ENCODE measurements at places on chromosomes 11 and 22. TPM values are rescaled to one million over a fixed set of nuclear protein-coding genes. Genes with fewer than 3 reads are reported as not detected.
A peak's percentile ranks its signal among the peaks of the same experiment; 100 is the strongest.

DNA sequence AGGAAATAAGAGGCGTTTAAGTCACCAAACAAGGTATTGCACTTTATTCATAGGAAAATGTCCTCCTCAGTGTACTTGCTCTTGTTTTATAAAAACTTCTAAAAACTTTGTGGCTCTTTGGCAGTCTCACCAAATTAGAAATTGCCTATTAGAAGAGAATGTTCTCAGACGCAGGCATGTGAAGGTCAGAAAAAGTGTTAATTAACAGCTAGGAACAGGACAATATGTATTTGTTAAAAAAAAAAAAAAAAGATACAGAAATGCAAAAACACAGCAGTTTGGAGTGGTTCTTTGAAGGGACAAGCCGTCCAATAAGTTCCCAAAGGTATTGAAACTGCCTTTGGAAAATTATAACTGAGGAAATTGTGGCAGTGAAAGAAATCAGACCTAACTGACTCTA, 67.9 kb downstream of the SLC25A17 start:
- DNase-seq, result no peak

- no peak for DNase-seq
Observed at GRCh38 chr22:26535603-26535908, 23.3 kb upstream of the TFIP11 start.

DNA sequence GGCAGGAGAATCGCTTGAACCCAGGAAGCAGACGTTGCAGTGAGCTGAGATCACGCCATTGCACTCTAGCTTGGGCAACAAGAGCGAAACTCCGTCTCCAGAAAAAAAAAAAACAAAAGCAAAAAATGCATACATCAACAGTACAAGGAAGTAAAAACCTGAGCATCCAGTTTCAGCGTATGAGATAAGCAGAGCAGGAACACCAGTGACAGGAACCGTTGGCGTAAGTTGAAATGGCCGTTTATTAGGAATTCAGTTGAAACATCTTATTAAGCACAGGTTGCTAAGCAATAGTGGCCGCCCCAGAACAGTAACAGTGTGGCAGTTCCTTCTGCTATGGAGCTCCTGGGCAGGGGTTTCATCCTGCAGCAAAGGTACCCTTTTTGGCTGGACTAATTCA, 4.0 kb upstream of the L3MBTL2 start:
- no peak for DNase-seq

GRCh38 chr11:119338965-119339588, 1.6 kb downstream of the C1QTNF5 start:
- DNase-seq, result no peak

- no peak for DNase-seq
Observed at GRCh38 chr11:99069856-99070444, 49.2 kb downstream of the CNTN5 start.

DNA sequence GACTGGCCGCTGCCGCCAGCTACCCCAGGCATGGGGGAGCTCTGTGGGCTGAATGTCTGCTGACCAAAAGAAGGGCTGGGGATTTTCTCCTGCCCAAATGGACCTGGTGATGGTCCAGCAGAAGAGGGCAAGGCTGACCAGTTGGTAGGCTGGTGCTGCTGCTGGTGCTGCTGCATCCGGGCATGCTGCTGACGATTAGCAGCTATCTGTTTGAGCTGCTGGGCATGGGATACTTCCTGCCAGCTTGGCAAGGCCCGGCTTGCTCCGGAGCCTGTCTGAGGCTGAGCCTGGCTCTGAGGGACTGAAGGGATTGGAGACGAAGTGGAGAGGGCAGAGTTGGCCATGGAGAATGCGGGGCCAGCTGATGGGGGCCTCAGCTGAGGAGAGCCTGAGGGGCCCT, 168.6 kb upstream of the MTMR2 start:
- DNase-seq, result no peak

DNA sequence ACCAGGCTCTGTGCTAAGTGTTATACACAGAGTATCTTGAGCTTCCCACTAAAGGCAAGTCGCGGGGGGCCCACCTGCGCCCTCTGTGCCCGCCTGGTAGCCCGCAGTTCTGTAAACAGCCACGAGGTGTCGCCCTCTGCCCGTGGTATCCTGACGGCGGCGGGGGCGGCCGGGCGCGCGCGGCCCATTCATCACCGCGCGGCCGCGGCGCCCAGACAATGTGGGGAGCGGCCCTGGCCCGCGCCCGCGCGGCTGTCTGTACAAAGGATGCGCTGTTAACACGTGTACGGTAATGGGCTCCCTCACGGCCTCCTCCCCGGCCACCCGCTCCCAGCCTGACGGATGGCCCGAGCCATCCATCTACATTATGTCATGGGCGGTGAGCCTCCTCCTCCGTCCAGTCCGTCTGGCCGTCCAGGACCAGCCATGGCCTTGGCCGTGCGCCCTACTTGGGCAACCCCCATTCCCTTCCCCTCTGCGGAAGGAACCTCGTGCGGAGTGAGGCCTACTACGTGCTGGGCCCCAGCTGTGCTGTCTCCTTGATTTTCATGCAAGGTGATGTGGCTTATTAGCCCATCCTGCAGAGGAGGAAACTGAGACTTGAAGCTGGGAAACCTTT, 99.4 kb downstream of the MIAT start:
- peak; percentile 55 for DNase-seq

- DNase-seq, result no peak
Observed at GRCh38 chr11:104895634-104896033, 2.6 kb downstream of the CASP12 start.

DNA sequence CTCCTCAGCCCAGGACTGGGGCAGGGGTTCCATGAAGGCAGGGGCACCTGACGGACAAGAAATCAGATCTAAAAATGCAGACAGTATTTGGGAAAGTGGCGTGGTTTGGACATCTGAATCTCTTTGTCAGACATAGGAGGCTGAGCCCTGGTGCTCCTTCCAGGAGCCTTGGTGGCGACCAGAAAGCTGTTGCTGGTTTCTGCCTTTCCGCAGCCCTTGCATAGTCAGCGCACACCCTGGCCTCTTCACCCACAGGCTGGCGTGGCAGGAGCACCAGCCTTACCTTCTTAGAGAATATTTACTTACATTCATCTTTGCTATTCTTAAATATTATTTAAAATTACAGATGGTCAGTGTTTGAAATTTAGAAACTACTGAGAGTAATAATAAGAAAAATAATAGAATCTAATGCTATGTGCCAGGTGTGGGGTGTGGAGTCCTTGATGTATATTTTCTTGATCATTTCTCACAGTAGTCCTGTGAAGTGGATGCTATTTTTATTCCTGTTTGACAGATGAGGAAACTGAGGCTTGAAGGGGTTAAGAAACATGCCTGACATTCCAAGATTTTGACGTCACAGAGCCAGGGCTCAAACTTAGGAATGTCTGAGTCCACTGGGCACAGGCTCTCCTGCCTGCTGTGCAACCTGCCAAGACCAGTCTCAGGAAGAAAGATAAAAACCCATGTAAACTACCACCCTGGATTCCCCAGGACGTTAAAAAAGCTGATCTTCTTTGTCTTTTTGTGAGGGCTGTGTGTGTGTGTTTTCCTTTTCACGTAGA, 51.6 kb downstream of the TBC1D22A start:
- DNase-seq, result no peak

GRCh38 chr11:128391811-128392210, 195.5 kb downstream of the ETS1 start:
- DNase-seq, result no peak

GRCh38 chr11:797296-798092, 587 bp downstream of the SLC25A22 start:
- peak; percentile 66 for DNase-seq

DNA sequence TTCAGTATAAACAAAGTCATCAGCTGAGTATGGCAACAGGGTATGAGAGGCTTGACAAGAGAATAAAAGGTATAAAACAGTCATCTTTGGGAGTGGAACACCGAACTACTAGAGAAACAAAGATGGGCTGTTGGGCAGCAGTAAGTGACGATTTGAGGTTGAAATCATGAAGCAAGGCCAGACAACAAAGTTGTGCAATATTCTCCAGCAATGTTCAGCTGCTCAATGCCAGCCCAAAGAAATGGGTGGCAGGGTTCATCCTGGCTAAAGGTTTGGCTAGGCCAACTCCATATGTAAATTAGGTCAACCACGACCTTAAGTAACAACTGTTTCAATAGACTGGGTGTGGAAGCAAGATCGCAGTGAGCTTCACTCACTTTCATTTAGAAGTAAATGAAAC, 6.2 kb downstream of the APIP start:
- DNase-seq, result no peak

DNA sequence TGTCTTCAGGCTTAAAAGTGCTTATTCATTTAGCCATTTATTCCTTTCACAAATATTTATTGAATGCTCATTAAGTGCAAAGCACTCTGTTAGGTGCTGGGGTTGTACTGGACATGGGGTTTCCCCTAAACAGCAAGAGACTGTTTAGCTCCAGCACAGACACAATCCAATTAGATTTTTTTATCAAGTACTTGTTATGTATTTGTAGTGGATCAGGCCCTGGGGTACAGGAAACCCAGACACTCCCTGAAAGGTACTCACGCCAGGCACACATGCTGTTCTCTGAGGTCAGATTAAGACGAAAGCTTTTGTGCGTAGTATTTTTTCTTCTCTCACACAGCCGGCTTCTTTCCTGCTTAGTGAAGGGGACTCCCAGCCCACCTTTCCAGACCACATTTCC, 218.1 kb upstream of the PLET1 start:
- DNase-seq, result no peak

DNA sequence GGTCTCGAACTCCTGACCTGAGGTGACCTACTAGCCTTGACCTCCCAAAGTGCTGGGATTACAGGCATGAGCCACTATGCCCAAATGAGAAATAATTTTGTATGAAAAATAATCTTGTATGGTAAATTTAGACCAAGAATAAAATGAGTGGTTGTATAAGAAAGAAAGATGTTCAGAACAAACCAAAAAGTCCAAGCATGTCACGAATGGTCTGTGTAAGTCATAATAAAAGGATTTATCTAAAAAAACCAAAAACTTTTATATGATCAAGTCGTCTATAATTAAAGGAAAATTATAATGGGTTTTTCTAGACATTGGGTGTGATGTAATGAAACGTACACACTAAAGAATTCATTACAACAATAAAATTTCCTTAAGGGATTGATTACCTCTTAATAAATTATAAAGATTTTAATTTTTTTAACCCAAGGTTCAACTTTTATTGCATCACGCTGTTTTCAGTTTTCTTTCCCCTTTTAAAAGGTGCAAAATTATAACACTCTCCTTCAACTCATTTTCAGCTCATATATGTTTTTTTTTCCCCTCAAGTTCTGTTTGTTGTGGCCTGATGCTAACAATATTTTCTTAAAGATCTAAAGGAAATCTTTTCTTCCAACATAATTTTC, 8.9 kb upstream of the AQP11 start:
- no peak for DNase-seq

DNA sequence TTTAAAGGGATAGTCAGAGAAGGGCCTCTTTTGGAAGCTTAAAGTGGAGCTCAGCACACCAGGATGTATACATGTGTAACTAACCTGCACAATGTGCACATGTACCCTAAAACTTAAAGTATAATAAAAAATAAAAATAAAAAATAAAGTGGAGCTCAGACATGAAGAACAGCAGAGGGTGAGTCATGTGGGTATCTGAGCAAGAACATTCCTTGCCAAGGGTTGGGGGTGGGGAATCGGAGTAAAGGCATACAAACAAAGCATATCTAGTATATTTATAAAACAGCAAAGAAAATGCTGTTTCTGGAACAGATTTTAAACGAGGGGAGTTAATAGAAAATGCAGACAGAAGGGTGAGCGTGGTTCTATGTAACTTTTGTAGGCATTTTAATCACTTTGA, 562.6 kb upstream of the ANO3 start:
- no peak for DNase-seq

GRCh38 chr11:133153031-133153430, 379.3 kb downstream of the OPCML start:
- no peak for DNase-seq

- DNase-seq, result no peak
Observed at GRCh38 chr22:22348127-22348814, 103.7 kb downstream of the VPREB1 start.

- no peak for DNase-seq
Observed at GRCh38 chr11:5626196-5626595, 1.4 kb downstream of the TRIM34 start.

- DNase-seq, result no peak
Observed at GRCh38 chr22:19110646-19111045, 11.6 kb downstream of the DGCR2 start.

DNA sequence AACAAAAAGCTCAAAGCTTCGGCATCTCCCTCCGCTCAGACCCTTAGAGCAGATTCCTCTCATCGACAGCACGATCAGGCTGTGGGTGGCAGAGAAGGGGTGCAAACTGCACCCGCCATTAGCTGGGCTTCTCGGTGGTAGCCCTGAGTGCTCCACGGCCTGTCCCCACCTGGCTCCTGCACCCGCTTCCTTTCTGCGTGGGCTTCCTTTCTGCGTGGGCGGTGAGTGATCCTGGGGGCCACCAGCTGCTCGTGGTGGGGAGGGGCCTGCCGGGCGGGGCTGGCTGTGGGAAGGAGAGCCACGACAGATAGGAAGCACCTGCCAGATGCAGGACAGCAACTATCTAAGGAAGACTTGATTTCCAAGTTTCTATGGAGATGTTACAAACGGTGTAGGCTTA, 55.0 kb downstream of the BRD1 start:
- no peak for DNase-seq

- no peak for DNase-seq
Observed at GRCh38 chr22:35971456-35972119, 57.0 kb downstream of the RBFOX2 start.

GRCh38 chr11:88102598-88102934, 72.7 kb downstream of the RAB38 start:
- DNase-seq, result no peak

DNA sequence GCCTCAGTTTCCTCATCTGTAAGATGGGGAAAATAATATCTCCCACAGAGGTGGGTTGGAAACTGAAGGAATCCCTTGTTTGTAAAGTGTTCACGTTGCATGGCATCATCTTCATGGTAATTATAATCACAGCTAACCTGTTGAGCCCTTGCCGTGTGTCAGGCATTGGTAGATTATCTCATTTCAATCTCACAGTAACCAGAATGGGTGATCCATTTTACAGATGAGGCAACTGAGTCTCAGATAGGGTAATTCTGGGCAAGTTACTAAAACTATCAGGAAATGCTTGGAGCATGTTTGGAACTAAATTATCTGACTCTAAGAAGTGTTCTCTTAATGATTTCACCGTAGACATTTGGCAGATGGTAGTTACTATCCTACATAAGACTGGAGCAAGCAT, 109.4 kb downstream of the NAV2 start:
- DNase-seq, result no peak

Gene NECTIN1
- total RNA-seq, result 22.9 TPM

Gene KCTD14
- 0.16 TPM for total RNA-seq

Gene ROM1
- 2.0 TPM for total RNA-seq

Gene KRTAP5-9
- total RNA-seq, result not detected

Gene KRTAP5-10
- not detected for total RNA-seq

Gene SYCE3
- not detected for total RNA-seq

Gene MAPK8IP2
- 0.33 TPM for total RNA-seq

Gene CNGA4
- total RNA-seq, result not detected

Gene TEX12
- 0.22 TPM for total RNA-seq

Data from left ventricle myocardium inferior (tissue), 1 donor.